Omental fat pad (tissue), 4 donors: ENCODE measurements at places on chromosomes 7 and 10. TPM values are rescaled to one million over a fixed set of nuclear protein-coding genes. Genes with fewer than 3 reads are reported as not detected.
A peak's percentile ranks its signal among the peaks of the same experiment; 100 is the strongest.

- no peak for DNase-seq
Observed at GRCh38 chr7:116231543-116231942, 21.2 kb downstream of the TES start.

GRCh38 chr7:44488955-44489354 lies 1.5 kb downstream of the NUDCD3 start:
- no peak for DNase-seq

- DNase-seq: no peak
Observed at GRCh38 chr7:111998326-111998725, 207.9 kb downstream of the DOCK4 start.

- no peak for DNase-seq
Observed at GRCh38 chr10:92492748-92493240, 81.1 kb downstream of the IDE start.

- no peak for DNase-seq
Observed at GRCh38 chr7:21128062-21128817, 299.6 kb upstream of the SP4 start.

DNA sequence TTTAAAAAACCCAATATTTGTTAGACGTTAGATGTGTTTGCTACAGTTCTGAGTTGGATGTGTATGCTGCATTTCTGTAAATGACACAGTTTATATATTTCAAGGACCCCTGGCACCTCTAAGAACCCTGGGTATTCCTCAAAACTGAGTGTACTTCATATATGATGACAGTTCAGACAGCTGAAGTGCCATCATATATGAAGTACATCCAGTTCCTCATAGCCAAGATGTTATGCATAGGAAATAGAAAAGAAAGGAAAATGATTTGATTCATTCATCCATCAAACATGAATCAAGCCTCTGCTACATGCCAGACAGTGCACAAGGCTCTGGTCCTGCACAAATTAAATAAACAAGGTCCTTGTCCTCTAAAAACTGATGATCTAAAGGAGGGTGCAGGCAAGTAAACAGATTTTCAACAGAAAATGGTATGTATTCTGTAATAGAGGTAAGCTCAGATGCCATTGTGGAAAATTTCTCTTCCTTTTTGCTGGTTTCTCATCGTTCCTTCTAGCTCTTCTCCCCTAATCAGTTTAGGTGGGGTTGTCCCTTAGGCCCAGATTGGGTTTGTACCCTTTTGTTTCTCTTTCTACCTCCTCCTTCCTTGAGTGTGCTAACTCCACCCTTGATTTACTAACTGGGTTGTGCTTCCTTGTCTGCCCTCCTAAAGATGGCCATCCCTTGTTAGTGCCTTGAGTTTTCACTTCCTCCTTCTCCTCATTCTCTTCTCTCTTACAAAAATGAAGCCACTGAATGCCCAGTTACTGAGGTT lies 25.3 kb upstream of the SMIM30 start:
- no peak for DNase-seq

DNA sequence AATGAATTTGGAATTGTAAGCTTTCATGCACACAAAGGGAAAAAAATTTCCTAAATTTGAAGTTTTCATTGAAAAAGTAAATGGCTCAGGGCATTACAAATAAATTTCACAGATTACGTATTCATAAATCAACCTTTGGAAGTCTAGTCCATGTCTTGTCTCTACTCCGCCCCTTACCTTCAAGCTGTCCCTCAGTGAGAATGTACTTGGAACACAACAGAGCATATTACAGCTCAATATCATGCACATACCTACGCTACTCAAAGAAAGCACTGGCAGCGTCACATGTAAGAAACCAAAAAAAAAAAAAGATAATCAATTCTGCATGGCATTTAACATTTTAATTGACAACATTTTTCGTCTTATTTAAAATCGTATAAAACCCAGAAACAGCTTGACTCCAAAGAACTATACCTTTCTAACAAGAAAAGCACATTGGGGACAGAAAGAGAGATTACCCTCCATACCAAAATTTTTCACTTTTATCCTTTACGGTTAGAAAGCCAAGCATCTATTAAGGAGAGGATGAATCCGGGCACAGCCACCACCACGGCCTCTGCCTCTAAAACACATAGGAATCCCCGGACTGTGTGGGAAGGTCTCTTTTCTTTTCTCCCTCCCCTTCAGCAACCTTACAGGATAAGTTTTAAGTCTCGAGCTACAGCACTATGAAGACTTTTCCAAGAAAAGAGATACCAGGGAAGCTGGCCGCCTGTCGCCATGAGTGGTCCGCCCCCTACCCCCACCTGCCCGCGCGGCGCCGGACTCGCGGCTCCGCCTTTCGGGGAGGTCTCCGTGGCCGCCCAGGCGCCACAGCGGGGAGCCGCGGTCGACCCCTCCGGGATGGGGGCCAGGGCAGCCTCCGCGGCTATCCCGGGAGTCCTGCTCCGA lies 1.1 kb downstream of the JMJD1C start:
- no peak for DNase-seq

- no peak for DNase-seq
Observed at GRCh38 chr10:35211390-35211789, 84.7 kb downstream of the CREM start.

GRCh38 chr10:27794157-27794556 lies 48.5 kb upstream of the MKX start:
- DNase-seq: no peak

DNA sequence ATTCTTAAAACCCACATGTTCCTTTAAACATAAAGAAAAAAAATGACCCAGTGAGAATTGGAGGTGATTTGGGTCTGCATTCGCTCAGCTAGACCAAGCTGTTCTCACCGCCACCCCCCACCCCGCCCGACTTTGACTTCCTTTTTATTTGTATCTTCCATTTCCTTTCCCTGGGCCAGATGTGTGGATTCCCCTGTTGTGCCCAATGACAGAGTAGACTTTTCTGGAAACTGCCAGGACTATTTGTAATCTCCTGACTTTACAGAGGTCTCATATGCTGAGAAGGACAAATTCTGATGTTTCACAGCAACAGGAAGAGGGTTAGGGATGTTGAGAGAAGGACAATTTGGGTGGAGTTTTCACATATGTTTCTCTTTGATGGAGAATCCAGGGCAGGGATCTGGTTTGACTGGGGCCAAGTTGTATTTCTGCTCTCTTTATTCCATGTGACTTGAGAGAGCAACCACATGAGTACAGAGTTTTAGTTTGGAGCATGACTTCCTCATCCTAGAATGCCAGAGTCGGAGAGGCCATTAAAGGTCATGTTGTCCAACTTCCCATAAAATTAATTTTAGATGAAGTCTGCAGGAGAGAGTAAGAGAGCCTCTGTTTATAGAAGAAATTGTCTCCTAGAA lies 1023.2 kb downstream of the LRMDA start:
- DNase-seq: no peak

DNA sequence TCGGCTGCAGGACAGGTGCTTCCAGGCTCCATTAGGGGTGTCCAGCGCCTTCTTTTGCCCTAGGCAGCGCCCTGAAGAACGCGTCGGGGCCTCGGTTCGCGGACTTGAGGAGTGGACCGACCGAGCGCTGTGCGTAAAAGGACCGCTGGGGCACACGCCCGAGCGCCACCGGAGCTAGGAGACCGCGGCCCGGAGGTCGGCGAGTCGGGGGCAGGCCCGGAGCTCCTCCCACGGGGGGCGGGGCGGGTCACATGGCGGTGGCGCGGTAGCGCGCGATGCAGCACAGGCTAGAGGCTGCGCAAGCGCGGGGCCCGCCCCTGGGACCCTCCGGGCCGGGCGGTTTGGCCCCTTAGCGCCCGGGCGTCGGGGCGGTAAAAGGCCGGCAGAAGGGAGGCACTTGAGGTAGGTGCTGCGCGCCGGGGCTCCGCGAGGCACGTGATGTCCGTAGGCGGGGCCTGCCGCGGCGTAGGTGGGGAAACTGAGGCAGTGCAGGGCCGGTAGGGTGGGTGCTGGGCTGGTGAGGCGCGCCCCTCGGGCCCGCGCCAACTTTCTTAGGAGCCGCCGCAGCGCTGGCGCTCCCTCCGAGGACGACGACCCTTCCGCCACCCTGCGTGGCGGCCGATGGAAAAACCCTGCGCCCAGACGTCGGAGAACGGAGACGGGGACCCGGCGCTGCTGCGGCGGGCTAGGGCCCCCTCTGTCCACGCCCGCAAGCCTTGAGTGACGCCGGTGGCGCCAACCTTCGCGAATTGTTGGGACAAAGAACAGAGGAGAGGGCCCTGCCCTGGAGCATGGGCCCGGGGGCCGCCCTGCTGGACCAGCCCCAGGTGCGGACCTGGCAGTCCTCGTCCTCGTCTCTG lies at the start of gene PRXL2A:
PRXL2A (plus strand) TSS at position 310 of the 860 bp plus-strand sequence. CDS start 11,917 bp downstream, outside the sequence.
- peak; percentile 57 for DNase-seq

GRCh38 chr10:96642973-96643372 lies 56.2 kb upstream of the TM9SF3 start:
- peak; percentile 54 for DNase-seq

DNA sequence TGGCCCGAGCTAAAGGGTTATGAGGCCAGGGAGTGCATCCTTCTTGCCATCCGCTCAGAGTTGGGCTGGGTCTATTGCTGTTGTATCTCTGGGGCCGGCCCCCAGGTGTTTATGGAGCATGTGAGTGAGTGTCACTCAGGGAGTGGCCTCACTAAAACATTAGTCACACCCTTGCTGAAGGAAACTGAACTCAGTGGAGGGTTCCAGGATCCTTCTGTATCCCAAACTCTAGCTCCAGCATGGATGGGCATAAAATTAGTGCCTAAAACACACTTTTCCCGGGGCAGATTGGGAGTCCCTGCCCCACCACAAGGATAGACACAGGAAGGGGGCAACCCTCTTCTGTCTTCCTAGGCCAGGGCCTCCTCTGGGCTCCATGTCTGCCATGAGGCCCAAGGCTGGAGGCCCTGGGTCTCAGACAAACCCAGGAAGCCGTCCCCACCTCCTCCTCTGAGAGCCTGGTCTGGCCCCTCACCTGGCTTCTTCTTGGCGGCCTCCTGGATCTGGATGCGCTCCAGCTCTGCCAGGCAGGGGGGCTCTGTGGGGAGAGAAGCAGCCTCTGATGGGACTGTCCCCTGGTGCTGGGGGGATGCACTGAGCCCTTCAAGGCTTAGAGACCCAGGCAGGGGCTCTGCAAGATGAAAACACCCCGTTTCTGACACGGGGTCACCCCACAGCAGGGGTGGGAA lies 24.5 kb downstream of the SPOCK2 start:
- no peak for DNase-seq

- DNase-seq: no peak
Observed at GRCh38 chr7:18648849-18649758, 153.6 kb downstream of the HDAC9 start.

- no peak for DNase-seq
Observed at GRCh38 chr7:66076462-66077329, 1.1 kb downstream of the ASL start.

GRCh38 chr7:137574812-137575211 lies 231.3 kb upstream of the PTN start:
- no peak for DNase-seq

DNA sequence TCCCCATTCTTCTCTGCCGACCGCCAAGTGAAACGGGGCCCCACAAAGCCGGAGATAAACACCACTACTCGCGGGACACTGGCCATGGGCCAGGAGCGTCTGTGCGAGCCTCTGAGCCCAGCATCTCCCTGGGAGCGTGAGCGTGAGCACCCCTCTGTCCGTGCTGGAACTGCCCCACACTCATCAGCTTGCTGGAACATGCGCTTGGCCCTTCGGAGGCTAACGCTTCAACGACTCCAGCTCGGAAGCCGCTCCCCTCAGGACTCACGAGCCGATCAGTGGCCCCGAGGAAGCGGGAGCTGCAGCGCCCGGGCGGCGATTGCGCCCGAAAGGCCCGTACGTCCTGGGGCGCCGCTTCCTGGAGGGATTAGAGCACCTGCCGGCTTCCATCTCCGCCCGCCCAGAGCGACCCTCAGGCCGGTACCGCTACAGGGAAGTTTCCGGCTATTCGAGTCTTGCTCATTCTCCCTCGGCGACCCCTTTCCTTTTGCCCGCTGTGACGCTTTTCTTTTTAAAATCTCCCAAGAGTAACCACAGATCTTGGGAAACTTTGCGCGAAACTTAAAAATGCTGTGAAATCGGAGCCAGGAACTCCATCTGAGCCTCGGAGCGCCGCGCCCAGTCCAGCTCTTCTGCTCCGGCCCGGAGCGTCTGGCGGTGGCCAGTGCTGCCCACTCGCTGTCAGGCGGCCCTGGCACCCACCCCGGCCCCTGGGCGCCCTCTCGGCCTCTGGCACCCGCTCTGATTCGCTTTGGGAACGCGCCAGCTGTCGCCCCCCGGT lies 1.0 kb downstream of the TLL2 start:
- DNase-seq: no peak

GRCh38 chr10:50988792-50989191 lies 85.5 kb upstream of the PRKG1 start:
- no peak for DNase-seq

- DNase-seq: no peak
Observed at GRCh38 chr10:90398566-90398965, 459.3 kb downstream of the HTR7 start.

GRCh38 chr10:69769395-69769992 lies 32.2 kb upstream of the COL13A1 start:
- DNase-seq: no peak

DNA sequence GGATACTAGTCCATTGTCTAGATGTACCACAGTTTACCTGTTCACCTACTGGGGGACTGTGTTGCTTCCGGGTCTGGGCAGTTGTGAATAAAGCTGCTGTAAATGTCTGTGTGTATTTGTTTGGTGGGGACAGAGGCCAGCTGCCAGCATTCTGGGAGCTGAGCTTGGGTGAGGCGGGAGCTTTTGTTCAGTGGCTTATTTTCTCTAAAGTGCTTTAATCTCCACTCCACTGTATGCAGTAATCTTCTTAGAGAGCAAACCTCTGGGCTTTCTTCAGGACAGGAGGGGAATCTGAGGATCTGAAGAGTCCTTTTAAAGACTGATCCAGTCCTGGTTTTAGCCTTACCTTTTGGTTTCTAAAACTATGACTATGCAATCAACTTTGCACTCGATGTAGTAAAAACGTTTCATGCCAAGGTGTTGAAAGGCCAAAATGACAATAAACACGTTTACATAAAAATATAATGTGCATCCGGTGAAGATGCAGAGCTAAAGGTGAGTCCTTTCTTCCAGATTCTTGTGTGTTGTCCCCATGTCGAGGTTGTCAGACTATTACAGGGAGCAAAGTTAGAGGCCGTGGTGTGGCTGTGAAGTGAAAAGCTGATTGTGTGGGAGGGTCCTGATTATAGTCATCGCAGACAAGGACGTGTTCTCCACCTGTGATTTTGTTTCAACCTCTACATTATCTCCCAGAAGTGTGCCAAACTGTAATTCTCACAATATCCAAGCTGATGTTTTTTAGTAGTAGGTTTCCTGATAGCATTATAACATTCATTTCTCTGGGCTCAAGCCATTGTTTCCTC lies 279.8 kb downstream of the CAMK1D start:
- DNase-seq: no peak

- DNase-seq: no peak
Observed at GRCh38 chr10:78727251-78727650, 341.5 kb upstream of the ZMIZ1 start.

GRCh38 chr10:23019633-23020032 lies 75.7 kb upstream of the MSRB2 start:
- no peak for DNase-seq

Gene CYP3A5
- 6.2 TPM for total RNA-seq

Gene DENND2A
- total RNA-seq: 6.7 TPM

Gene SCART1
- 1.9 TPM for total RNA-seq

Gene MYPN
- not detected for total RNA-seq

Gene MCM7
- total RNA-seq: 24.9 TPM

Gene PALS2
- total RNA-seq: 19.0 TPM

Gene CCDC6
- total RNA-seq: 24.7 TPM

Gene JMJD1C
- 179 TPM for total RNA-seq

Gene FKBP6
- total RNA-seq: not detected

Gene HABP2
- total RNA-seq: not detected

Gene NUTM2A
- total RNA-seq: 3.3 TPM

Gene SPRN
- not detected for total RNA-seq
